Activated CD4-positive, alpha-beta T cell treated with anti-CD3 and anti-CD28 coated beads, Interleukin-10, Interleukin-2, amounts not matched to agents 100 ng/mL and 50 ng/mL, durations not matched to agents 16 hours and 8 hours (primary cell): ENCODE measurements at places on chromosomes 13 and 19.

DNA sequence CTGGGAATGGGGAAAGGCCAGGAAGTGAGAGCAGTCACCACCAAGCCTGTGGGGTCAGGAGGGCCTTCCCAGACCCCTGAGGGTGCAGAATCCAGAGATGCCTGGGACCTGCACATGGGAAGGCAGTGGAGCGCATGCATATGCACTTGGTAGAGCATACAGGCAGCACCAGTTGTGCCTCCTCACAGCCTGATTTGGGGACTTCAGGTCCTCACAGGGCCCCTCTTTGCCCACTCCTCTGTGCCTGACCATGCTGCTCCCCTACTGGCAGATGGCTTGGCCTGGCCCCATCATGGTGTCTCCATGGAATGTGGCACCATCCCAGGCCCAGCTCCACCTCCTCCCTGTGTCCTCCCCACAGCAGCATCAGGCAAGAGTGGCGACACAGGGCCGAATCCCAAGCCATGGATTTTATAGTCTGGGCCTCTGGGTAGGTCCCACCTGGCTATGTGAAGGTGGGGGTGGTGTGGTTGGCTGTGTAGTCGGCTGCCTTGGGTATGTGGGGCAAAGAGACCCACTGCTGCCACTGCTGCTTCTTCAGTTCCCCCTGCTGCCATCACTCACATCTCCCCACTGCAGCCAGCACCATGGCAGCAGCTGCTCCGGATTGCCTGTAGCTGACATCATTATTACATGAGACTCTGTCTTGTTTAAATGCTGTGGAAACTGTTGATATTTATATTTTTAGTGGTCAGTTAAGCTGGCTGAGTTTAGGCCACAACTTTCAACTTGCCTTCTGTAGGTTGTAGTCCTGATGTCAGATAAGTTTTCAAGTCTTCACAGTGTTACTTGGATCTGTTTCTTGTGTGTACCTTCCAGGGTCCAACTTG lies 247.0 kb downstream of the GPC6 start:
- DNase-seq, result no peak

- DNase-seq, result no peak
Measured at GRCh38 chr19:33191501-33191900, 2.6 kb upstream of the LRP3 start.

DNA sequence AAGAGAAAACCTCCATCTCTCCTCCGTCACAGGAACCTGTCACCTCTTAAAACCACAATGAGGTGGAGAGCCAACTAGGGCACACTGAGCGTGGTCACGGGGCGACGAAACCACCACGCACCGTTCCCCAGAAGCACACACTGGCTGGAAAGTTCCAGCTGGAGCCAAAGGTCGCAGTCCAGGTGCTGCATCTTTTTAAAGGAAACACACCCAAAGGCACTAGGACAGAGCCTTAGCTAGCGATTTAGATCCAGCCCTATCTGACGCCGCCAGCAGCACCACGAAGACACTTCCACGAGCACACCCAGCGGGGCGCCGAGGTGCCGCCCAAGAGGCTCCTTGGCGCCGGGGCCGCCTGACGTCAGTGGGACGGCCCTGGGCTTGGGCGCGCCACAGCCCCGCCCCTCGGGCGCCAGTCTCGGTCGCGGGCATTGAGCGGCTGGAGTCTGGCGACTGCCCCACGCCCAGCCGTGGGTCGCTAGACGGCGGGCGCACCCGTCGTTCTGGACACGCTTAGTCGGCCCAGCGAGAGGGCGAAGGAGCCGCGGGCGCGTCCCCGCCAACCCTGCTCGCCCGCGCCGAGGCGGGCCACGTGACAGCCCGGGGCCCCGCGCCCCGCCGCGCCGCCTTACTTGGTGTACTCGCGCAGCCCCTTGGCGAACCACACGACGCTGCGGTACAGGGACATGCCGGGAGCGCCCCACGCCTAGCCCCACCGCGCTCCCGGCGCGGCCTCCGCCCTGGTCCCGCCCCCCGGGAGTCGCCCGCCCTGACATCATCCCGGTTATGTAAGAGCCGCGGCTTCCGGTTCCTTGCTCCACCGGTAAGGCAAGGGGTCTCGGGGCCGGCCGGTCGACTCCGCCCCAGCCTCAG lies at the start of gene DHRS12:
Gene DHRS12 (minus strand): TSS at position 742 of the 873 bp plus-strand sequence. CDS start 4,504 bp downstream, outside the sequence.
- DNase-seq, result peak; percentile 91

GRCh38 chr13:50376895-50377575 lies 361.8 kb downstream of the KCNRG start:
- DNase-seq, result no peak

- no peak for DNase-seq
Measured at GRCh38 chr19:29711584-29712132, 3.4 kb downstream of the C19orf12 start.

GRCh38 chr13:37481011-37481884 lies 117.3 kb downstream of the POSTN start:
- DNase-seq, result no peak

- DNase-seq, result no peak
Measured at GRCh38 chr13:55553701-55554100, 1587.0 kb upstream of the PRR20A start.

DNA sequence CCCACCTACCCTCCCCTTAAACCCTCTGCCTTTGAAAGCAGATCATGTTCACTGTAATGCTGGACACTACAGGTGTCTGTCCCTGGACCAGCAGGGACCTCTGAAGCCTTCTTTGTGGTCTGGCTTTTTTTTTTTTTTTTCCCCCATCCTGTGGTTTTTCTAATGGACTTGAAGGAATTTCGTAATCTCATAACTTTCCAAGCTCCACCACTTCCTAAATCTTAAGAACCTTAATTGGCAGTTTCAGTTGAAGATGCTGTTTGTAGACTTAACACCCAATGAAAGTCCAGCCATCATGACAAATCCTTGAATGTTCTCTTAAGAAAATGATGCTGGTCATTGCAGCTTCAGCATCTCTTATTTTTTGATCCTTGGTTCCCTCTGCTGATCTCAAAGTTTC lies 45.0 kb upstream of the LRCH1 start:
- DNase-seq, result no peak

DNA sequence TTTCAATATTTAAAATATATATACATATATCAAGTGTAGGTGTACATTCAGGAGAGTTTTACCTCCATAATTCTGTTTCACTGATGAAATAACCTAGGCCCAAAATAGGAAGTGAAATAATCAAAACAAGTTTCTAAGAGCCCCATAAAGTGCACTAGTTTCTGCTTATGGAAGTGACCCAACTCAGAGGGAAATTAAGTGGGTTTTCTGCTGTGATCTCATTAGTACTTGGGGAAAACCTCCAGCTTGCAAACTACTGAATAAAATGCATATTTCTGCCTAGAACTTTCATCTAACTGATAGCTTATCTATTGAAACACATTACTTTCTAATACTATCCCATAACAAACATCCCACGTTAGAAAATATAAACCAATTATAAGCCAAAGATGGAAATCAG lies 45.4 kb upstream of the MIR17HG start:
- DNase-seq, result no peak

GRCh38 chr13:80374901-80375300 lies 34.0 kb upstream of the SPRY2 start:
- DNase-seq, result no peak

DNA sequence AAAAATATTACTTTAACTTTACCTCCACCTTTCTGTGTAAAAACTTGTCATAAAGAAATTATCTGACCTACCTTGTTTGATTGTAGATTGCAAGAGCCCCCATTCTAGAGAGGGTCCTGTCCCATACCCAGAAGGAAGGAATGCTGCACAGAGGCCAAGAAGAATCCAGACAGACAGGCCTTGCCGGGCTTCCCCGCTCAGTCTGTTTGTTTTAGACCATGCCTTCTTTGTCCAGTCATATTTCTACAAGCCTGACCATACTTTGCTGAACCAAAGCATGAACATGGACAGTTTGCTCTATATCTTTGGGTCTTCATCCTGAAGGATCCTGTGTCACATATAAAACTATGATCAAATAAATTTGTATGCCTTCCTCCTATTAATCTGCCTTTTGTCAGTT lies 95.8 kb upstream of the MYCBP2 start:
- DNase-seq, result no peak

GRCh38 chr13:19048381-19048780 lies 133.2 kb downstream of the TUBA3C start:
- no peak for DNase-seq

DNA sequence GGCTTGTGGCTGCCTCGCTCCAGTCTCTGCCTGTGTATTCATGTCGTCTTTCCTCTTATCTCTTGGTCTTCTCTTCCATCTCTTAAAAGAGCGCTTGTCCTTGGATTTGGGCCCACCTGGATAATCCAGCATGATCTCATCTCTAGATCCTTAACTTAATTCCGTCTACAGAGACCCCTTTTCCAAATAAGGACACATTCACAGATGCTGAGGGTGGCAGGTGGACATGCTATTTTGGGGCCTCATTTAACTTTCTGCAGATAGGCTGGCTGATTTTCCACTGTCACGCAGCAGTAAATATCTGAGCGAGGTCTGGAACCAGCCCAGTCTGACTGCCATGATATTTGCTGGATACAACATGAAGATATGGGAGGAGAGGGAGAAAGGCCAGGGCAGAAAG lies 41.5 kb upstream of the TSHZ3 start:
- no peak for DNase-seq
